ENCODE measurements at places on chromosomes 11 and 22.
A peak's percentile ranks its signal among the peaks of the same experiment; 100 is the strongest.

DNA sequence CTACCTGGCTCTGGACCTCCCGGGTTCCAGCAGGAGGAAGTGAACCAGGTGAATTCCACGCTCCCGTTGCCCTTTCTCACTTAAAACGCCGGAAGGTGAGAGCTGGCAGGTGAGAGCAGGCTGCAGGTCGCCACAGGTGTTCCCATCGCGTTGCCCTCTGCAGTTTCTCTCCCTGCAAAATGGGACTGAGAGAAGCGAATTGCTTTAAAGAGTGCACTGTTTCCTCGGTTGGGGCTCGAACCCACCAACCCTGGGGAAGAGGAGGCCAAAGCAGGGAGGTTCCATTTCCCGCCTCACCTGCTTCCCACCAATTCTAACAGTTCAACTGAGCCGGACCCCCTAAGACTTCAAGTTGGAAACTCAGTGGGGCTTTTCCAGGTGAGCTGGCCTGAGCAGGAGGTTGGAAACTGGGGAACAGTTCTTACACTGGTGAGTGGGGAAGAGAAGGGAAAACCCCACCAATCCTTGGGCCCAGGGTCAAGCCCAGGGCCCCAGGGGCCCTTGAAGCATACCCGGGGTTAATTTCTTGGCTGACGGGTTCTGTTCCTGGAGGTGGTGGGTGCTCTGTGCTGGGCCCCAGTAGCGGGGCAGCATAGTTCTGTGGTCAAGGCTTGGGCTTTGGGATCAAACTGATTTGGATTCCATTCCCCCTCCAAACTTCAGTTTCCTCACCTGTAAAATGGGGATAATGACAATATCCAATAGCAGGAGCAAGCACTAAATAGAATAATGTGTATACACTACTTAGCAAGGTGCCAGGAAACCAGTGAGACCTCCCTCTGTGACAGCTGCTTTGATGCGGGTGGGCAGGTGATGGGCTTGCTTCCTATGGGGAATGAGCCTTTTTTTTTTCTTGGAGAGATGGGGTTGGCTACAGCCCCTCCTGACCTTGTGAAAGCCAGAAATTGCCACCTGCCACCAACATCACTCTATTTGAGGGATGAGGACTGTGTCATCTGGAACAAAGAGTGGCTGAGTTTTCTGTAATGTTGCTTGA lies 788 bp downstream of the CD82 start:
- DNase-seq = peak; percentile 41

- DNase-seq = no peak
Measured at GRCh38 chr22:48405741-48406140, 1421.9 kb downstream of the BRD1 start.

GRCh38 chr22:30821863-30822215 lies 127.2 kb downstream of the OSBP2 start:
- no peak for DNase-seq

- DNase-seq = no peak
Measured at GRCh38 chr11:47950396-47950795, 30.0 kb upstream of the PTPRJ start.

DNA sequence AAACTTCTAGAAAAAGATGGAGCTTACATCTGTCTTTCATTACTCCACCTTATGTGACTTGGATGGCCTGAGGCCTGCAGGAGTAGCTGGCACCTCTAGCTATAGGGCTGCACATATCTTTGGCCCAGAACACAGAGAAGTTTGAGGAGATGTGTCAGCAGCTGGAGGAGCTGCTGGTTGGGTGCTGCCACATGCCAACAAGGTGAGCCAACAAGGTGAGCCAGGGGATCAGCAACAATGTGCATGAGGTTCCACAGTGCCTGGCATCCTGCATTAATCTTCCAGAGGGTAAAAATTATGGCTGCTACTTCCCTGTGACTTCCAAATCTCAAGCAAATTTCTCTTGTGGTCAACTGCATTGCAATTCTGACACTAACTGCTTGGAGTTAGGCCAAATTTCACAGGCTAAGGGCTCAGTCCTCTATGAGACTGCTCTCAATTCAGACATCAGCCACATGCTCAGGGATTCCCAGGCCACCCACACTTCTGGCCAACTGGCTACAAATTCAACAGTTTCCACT lies 16.0 kb downstream of the RBM7 start:
- no peak for DNase-seq

DNA sequence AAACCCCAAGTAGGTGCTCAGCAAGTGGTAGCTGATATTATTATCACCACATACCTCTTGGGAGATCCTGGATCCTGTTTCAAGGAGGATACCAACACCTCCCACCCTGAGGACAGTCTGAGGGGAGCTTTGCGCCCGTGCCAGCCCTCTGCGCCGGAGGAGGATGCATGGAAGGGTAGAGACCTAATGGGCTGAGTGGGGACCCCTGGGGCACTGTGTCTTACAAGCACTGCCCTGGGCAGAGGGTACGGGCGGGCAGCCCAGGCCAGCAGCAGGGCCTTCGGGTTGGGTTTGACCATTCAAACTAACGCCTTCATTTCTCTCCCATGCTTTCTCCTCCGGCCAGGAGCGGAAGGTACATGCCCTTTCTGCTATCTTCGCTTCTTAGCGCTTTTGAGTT lies 26.3 kb downstream of the MYBPC3 start:
- no peak for DNase-seq

DNA sequence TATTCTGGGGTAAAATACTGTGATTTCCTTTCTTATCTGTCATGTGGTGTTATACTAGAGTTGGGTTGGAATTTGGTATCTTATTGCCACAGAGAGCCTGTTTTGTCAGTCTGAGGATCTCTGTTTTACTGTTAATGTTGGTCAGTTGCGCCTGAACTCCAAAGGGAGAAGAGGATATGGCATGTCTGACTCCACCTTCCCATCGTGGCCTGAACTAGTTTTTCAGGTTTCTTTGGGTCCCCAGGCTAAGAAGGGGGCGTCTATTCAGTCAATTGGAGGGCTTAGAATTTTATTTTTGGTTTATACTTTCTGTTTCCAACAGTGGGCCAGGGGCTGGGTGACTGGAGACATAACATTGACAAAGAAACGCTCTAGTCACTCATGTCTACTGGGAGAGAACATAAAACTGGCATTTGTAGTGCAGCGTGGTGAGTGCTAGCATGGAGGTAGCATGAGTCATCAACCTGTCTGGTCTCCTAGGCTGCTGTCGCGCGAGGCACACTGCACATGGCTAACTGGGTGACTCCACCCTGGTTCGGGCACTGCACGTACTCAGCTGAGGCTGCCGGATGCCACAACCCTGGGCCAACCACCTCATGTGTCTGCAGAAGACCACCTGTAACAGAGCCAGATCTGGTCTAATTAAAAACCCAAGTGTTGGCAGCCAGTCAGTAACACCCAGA lies 120.1 kb upstream of the OR9Q1 start:
- DNase-seq = no peak

GRCh38 chr11:85752201-85752889 lies 58.6 kb downstream of the SYTL2 start:
- DNase-seq = no peak

DNA sequence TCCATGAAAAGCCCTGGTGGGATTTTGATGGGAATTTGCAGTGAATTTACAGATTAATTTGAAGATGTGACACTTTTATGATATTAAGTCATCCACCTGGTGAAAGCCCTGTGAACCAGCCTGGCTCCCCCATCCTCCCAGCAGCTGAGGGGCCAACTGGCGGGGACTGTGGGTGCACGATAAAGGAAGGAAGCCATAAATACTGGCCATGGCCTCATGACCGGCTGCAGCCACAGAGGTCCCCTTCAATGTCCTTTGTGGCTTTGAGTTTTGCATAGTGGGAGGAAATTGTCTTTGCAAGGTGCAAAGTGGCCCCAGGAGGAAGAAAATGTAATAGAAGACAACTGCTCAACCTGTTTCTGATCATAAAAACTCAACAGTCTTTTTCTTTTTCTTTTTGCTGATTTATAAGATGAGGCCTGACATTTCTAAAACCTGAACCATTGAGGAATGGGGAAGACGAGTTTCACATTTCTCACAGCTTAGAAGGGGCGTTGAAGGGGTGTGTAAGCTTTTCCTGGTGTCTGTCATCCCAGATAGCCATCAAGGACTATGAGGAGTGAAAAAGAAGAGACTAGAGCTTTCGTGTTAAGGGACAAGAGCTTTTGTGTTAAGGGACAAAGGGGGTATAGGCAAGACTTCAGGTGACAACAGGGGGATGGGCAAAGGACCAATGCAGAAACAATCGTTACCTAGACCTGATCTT lies 6.3 kb upstream of the NDUFV1 start:
- DNase-seq = no peak

- no peak for DNase-seq
Measured at GRCh38 chr11:34308913-34309585, 48.8 kb downstream of the ABTB2 start.

- DNase-seq = no peak
Measured at GRCh38 chr11:1104411-1105182, 29.9 kb downstream of the MUC2 start.

- DNase-seq = no peak
Measured at GRCh38 chr11:115576606-115577380, 72.6 kb upstream of the CADM1 start.

GRCh38 chr11:66015454-66015881 lies 3.7 kb downstream of the CST6 start:
- DNase-seq = no peak

DNA sequence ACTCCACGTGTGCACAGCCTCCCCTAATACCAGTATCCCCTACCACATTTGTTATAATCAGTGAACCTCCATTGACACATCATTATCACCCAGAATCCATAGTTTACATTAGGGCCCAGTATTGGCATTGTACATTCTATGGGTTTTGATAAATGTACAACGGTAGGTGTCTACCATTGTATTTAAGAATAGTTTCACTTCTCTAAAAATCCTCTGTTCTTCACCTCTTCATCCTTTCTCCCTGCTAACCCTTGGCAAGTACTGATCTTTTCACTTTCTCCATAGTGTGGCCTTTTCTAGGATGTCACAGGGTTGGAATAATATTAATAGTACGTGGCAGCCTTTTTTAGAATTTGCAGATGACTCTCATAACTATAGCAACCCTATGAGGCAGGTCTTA lies 353.8 kb downstream of the DDX10 start:
- no peak for DNase-seq

GRCh38 chr22:45211435-45211834 lies 29.3 kb downstream of the KIAA0930 start:
- DNase-seq = no peak

- no peak for DNase-seq
Measured at GRCh38 chr11:87604350-87604749, 566.6 kb downstream of the TMEM135 start.
